ENCODE measurements at places on chromosomes 2 and 18. TPM values are rescaled to one million over a fixed set of nuclear protein-coding genes. Genes with fewer than 3 reads are reported as not detected.

SERPINB4 gene
- not detected for total RNA-seq

PSMA8 gene
- not detected for total RNA-seq

EMILIN1 gene
- total RNA-seq, result 33.7 TPM

ITGB6 gene
- 0.85 TPM for total RNA-seq

CACNB4 gene
- total RNA-seq, result 0.17 TPM

DNA sequence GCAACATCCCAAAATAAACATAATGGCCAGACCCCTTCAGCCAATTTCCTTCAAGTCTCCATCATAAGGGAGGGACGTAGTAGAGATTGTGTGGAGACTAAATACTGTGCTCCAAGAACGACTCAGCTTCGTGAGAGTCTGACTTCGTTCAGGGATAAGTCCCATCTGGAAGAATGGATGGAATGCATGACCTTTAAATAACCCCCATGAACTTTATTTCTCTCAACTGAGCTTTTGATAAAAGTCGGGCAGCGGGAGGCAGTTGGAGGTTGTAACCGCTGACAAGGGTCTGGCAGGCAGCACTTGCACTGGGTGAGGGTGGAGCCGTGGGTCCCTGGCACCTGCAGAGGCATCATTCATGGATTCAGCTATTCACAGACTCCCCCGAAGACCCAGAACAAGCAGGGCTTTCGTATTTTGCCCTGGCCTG is 115.9 kb downstream of the ZFP36L2 start:
- no peak for DNase-seq

DNA sequence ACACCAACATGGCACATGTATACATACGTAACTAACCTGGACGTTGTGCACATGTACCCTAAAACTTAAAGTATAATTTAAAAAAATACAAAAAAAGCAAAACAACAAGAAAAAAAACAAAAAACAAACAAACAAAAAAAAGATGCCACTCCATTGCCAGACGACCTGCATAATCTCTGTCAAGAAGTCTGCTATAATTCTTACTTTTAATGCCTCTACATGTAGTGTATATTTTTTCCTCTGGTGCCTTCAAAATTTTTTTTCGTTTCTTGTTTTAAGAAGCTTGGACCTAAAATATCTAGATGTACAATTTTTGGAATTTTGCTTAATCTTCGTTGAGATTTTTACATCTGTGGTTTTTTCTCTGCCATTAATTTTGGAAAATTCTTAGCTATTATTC is 235.6 kb upstream of the ZNF521 start:
- DNase-seq, result no peak

- DNase-seq, result no peak
Measured at GRCh38 chr2:134337631-134338030, 83.8 kb downstream of the MGAT5 start.

DNA sequence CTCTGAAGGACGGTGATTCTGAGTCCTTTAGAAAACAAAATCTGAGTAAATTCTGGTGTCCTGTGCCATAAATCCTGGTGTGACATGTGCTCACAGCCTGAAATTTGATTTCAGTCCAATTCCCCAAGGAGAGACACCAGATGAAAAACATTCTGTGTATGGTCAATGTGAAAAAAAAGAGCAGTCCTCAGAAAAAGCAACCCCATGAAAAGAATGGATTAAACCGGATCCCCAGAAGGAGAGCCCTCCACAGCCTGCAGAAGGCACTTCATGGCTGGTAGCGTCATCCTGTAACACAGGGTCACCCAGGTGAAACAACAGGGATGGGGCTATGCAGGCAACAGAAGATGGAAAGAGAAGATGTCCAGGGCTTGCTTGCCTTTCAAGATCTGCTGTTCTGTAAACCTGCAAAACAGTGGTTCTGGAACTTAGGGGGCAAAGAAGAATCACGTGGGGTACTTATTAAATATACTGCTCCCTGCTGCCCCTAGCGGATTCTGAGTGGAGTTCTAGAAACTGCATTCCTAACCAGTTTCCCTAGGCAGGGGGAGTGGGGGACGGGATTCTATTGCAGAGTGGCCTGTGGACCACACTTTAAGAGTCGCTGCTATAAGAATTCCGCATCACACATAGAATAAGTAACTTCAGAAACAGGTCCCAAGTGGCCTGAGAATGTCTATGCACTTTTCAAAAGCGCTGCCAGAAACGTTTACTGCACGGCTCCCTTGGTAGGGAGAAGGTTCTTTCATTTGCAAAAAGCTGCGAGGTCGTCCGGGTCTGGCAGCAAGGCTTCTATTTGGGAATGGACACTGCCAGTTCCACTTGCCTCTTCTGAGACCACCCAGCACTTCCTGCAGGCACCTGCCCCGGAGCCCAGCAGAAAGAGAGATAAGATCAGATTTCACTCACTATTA is 118.9 kb upstream of the ARL5A start:
- peak; percentile 45 for DNase-seq

GPR17 gene
- total RNA-seq, result not detected

DNA sequence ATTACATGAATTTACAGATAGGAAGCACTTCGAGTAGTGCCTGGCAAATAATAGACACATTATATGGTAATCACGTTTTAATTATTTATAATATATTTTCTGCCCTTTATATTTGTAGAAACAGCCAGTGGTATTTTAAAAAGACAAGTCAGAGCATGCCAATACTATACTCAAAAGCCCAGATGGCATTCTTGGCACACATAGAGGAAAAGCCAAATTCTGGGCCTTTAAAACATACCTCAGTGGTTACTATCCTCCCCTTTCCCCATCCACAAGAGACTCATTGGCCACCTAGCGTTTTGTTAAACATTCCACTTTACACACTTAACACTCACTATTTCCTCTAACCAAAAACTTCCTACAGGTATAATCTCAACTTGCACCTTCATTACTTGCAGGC is 63.3 kb upstream of the ZNF804A start:
- DNase-seq, result no peak

DNA sequence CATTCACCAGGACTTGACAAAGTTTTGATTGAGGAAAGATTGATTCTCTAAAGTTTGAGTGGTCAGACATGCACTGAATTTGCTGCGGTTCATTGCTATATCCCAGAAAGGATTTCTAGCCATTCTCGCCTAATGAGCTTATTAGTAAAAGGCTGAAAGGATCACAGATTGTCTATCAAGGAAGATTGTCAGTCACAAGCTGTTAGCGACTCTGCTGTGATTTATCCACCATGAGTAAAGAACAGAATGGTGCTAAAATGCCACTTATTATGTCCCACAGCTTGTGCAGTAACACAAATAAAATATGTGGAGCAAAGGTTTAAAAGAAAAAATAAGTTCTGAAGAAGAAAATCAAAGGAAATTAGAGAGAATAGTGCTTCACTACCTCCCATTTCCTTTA is 701.2 kb upstream of the CDH7 start:
- DNase-seq, result no peak

- no peak for DNase-seq
Measured at GRCh38 chr18:50127516-50128210, 67.3 kb downstream of the MYO5B start.

SCN7A gene
- not detected for total RNA-seq

GRCh38 chr2:42769583-42770287 is 5.8 kb upstream of the OXER1 start:
- DNase-seq, result no peak

MATN3 gene
- 1.3 TPM for total RNA-seq

GRCh38 chr2:29650631-29651097 is 270.7 kb downstream of the ALK start:
- no peak for DNase-seq

GRCh38 chr2:138877421-138877820 is 97.2 kb upstream of the NXPH2 start:
- no peak for DNase-seq

CPO gene
- not detected for total RNA-seq

ANKRD30BL gene
- total RNA-seq, result not detected

DNA sequence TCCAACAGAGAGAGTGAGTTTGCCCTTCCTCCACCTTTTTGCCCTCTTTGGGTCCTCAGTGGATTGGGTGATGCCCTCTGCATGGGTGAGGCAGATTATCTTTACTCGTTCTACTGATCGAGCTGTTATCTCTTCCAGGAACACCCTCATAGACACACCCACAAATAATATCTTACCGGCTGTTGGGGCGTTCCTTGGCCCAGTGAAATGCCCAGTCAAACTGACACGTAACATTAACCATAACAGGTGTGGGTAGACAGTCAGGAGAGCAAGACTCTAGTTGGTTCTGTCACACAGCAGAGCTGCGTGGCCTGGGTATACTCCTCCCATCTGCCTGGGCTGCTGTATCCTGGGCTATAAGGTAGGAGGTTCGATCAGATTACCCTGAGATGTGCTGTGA is 144.1 kb downstream of the AGAP1 start:
- DNase-seq, result no peak

DNA sequence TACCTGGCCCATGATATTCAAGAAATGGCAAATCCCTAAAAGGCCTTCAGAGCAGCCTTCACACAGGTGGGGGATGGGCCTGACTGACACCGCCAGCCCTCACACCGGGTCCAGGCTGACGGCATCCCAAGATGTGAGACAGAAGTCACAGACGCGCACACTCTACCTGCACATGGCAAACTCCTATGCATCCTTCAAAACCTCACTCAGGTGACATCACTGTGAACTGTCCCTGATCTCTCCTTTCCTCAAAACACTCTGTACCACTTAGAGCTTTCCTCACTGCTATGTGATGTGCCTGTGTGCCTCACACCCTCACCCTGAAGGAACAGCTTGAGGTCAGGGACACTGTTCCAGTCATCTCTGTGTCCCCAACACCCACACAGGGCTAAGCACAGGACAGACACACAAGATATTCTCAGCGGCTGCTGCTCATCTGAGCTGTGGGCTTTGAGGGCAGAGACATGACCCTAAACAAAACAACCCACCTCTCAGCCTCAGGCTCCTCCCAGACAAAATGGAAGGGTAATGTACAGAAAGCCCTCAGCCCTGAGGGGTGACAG is 27.5 kb downstream of the BIN1 start:
- no peak for DNase-seq

DNA sequence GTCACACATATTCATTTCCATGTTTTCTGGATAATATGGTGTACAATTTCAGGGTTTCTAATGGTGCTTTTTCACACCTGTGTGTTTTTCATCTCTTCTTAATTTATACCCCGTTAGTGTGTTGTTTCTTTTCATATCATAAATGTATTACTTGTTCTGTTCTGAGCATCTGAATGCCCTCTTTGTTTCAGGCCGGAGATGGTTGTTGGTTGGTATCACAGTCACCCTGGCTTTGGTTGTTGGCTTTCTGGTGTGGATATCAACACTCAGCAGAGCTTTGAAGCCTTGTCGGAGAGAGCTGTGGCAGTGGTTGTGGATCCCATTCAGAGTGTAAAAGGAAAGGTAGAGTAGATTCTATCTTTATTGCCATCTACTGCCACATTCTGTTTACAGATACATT is 45.1 kb upstream of the TBR1 start:
- DNase-seq, result no peak

DNA sequence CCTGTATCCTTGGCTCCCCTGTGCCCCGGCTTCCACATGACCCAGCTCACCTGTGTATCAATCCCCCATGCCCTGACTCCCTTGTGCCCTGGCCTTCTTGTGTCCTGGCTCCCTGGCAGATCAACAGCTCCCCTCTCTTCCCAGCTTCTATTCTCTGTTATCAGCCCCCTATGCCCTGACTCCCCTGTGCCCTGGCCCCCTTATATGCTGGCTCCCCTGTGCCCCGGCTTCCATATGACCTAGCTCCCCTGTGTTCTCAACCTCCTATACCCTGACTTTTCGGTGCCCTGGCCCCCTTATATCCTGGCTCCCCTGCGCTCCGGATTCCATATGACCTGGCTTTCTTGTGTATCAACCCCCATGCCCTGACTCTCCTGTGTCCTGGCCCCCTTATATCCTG is 209.2 kb downstream of the LOXHD1 start:
- DNase-seq, result no peak

DNAJC5G gene
- total RNA-seq, result 2.7 TPM

TSHZ1 gene
- total RNA-seq, result 15.0 TPM

GRCh38 chr18:2981212-2981728 is 31.7 kb downstream of the LPIN2 start:
- DNase-seq, result peak; percentile 94

DNA sequence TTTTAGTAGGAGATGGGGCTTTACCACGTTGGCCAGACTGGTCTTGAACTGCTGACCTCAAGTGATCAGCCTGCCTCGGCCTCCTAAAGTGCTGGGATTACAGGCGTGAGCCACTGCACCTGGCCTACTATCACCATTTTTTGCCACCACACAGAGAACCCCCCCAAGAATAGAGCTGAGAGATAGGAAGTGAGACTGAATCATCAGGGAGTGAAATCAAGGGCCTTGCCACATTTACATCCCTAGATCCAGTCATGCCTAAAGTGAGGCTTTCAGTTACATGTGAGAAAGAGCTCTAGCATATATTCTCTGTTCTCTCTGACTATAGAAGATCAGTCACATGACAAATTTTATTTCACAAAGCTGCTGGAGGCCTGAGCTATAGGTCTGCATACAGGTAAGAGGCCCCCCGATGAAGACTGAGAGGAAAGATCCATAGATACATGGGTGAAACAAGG is 28.0 kb upstream of the KCMF1 start:
- DNase-seq, result peak; percentile 27

GRCh38 chr2:43475137-43475846 is 120.5 kb downstream of the THADA start:
- DNase-seq, result no peak

DNA sequence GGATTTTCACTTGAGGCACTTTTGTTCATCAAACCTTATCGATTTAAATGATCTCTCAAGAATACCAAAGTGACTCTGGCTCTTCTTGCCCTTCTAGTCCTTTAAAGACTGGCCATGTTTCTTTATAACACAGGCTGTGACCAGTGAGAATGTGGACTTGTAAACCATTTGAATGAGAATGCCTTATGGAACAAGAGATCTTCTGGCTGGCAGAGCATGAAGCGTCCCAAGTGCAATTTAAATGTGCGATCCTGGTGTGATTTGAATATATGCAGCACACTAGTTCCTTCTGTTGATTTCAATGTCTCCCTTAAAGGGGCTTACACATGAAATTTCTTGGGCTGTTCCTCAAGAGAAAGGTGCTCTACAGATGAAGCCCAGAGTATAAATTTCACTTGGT is 262.4 kb upstream of the CCDC68 start:
- no peak for DNase-seq

DNA sequence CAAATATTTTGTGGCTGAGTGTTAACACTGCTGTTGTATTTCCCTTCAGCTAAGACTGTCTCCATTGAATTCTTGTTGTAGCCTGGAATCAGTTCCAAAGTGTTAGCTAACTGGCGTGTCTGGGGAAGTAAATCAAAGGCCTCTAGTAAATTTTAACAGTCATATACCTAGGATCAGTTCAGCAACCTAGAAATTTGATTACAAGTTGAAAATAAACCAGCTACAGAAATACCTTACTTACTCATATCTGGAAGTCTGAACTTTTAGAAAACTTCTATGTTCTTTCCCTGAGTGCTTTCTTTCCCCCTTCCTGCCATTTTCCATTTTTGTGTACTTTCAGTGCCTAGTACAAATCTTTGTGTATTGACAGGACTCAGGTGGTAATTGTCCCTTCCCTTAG is 396.7 kb upstream of the DCC start:
- no peak for DNase-seq

- no peak for DNase-seq
Measured at GRCh38 chr2:112134120-112134519, 4.1 kb upstream of the FBLN7 start.
